ENCODE measurements at places on chromosomes 1 and 21. TPM values are rescaled to one million over a fixed set of nuclear protein-coding genes. Genes with fewer than 3 reads are reported as not detected.

DNA sequence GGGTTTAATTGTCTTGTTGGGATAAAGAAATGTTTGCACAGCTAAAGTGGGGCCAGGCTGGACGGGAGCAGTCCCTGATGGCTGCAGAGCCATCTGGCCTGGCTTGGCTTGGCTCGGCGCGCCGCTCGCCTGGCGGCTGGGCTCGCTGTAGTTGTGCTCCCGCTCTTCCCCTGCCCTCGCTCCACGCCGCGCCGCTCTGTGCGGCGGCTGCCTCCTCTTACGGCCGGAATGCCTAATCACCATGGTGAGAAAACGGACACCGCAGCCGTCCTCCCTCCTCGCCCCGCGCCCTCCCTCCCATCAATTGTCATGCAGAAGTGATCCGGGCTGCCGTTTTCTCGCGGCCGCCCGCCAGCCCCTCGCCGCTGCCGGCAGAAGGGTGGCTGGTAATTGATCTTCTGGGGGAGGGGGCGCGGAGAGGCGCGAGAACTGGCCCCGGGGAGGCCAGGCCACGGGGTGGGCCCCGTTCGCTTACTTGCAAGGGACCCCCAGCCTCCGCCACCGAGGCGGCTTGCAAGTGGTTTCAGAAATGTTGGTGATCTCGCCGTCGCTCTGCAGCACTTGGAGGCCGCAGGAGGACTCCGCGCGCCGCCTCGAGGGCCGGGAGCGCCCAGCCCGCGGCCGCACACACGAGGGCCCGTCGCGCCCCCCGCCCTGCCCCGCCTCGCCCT, 12.4 kb downstream of the RNF220 start:
- DNase-seq, result no peak

The PROK1 gene
- not detected for total RNA-seq

The HSD11B1 gene
- total RNA-seq, result not detected

- DNase-seq, result peak; percentile 52
Measured at GRCh38 chr1:22132517-22133235, 10.2 kb downstream of the WNT4 start.

DNA sequence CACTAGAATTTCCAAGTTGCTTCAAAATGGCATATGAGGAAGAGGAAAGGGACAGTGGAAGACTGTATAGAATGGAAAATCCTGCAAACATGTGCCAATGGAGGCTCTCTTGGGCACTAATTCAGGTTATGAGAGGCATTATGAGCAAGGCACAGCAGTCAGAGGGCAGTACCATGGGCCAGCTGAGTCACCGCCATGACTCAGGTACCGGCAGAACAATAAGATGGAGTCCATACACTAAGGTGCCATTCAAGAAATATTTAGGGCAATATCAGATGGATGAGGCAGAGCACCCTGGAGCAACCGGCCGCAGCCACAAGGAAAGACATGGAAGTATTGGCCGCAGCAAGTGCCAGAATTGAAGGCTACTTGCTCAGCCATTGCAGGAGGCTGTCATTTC, 25.6 kb upstream of the VAV3 start:
- DNase-seq, result no peak

- DNase-seq, result no peak
Measured at GRCh38 chr1:48692235-48692634, 84.5 kb downstream of the BEND5 start.

DNA sequence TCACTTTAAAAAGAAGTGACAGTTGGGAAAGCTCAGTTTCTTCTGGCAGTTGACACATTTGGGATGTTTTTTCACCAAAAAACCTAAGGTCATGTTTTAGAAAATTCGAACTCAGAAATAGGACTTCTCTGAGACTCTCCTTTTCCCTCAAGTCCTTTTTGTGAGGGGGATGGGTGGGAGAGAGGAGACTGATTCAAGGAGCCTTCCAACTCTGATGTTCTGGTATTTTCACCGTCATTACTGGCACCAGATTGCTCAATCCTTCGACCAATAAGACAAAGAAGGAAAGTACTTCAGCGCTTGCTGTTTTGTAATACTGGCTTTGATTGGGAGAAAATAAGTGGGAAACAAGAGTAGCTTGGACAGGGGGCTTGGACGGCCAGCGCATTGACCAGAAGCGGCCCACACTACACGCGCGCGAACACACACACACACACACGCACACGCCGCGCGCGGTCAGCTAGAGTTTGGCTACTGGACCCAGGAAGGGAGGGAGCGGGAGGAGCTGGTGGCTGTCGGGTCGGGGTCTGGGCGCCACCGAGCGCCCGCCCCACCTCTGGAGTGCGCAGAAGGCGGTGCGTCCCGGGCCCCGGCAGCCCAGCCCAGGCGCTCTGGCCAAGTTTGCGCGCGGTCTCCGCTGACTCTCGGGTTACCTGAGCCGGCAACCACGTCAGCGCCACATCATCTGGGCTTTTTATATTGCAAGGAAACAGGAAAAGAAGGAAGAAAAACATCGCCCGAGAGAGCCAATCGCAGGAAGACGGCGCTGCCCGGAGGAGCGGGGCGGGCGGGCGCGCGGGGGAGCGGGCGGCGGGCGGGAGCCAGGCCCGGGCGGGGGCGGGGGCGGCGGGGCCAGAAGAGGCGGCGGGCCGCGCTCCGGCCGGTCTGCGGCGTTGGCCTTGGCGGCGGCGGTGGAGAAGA, at the start of gene KCNK1:
Gene KCNK1 (plus strand): TSS at position 855 of the 921 bp plus-strand sequence. CDS start 66 bp downstream, at position 921.
- DNase-seq, result peak; percentile 94

The GBP5 gene
- 0.79 TPM for total RNA-seq

DNA sequence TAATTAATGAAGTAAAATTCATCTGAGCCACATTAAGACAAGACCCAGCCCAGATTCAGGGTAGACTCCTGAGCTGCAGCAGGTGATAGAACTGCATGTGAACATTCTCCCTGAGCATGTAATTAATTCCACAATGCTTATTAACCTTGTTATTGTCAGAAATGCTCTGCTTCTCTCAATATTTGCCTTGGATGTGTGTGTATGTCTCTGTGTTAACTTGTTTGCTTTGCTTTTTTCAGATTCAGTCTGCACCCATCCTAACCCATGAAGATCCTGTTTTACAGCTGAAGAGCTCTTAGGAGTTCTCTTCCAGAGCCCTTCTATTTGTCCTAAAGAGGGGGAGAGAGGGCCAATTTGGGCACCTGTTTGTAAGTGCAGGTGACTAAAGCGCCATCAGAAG, 143.2 kb upstream of the BMP8A start:
- no peak for DNase-seq

The LDLRAD1 gene
- total RNA-seq, result not detected

The ARHGAP29 gene
- total RNA-seq, result 17.6 TPM

The AGT gene
- total RNA-seq, result 3.0 TPM

DNA sequence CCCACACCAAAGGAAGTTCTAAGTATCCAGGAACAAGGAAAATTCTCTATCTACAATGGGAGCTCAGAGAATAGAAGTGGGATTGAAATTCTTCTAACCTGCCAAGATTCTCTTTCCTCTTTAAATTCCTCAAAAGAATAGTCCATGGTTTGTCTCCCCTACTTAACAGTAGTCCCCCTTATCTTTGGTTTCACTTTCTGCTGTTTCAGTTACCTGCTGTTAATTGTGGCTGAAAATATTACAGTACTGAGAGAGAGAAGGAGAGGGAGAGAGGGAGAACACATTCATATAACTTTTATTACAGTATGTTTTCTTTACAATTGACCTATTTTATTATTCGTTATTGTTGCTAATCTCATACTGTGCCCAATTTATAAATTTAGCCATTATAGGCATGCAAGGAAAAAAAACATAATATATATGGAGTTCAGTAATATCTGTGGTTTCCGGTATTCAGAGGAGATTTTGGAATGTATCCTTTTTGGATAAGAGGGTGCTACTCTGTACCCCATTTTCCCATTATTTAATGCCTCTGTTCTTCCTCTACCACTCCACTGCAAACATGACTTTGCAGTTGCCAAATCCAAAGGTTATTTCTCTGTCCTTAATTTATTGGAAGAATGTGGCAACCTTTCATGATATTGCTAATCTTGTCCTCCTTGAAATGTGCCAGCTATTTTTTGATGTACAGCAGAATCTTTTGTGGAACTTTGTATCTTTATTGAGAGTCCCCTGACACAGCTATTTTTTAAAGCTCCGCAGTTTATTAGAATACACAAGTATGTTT, 68.0 kb downstream of the USP25 start:
- no peak for DNase-seq

DNA sequence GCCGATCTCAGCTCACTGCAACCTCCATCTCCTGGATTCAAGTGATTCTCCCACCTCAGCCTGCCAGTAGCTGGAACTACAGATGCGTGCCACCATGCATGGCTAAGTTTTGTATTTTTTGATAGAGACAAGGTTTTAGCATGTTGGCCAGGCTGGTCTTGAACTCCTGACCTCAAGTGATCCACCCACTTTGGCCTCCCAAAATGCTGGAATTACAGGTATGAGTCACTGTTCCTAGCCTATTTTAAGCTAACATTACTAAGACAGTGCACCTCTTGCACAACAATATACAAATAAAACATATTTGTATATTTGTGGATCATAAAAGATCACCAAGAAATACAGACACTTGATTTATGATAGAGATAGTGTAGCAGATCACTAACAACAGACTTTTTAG, 139.1 kb downstream of the DUSP10 start:
- no peak for DNase-seq

DNA sequence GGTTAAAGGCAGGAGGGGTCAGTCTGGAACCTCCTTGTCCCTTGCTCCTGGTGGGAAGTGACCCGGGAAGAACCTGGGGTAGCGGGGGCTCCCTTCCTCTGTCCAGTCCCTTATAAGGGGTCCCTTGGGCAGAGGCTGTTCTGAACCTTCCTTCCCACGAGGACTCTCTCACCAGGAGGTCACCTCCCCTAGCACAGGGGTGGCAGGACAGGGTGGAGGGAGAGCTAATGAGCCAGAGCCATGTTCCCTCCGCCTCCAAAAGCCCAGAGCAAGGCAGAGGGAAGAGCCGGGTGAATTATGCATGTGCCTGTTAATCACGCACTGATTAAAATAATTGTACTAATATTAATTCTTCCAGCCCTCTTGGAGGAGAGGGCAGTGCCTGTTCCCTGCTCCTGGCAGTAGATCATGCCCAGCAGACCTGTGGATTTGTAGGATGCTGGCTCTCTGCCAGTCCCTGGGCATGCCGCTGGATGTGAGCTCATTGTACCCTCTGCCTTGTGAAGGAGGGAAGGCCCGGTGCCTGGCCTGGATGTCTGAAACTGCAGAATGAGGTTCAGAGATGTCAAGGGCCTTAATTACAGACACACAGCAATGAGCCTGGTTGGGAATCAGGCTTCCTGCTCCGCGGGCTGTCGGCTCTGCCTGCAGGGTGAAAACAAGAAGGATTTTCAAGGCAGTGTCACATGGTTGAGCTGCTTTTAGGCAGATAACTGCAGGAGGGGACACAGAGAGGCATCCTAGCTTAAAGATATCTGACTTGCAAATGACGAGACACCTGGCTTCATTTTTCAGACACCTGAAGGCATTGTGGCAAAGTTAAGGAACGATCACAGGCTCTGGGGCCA, 68.2 kb downstream of the IGSF21 start:
- no peak for DNase-seq

The PLPP3 gene
- total RNA-seq, result 1.2 TPM

The CNR2 gene
- total RNA-seq, result not detected

The RAB25 gene
- 3.1 TPM for total RNA-seq

DNA sequence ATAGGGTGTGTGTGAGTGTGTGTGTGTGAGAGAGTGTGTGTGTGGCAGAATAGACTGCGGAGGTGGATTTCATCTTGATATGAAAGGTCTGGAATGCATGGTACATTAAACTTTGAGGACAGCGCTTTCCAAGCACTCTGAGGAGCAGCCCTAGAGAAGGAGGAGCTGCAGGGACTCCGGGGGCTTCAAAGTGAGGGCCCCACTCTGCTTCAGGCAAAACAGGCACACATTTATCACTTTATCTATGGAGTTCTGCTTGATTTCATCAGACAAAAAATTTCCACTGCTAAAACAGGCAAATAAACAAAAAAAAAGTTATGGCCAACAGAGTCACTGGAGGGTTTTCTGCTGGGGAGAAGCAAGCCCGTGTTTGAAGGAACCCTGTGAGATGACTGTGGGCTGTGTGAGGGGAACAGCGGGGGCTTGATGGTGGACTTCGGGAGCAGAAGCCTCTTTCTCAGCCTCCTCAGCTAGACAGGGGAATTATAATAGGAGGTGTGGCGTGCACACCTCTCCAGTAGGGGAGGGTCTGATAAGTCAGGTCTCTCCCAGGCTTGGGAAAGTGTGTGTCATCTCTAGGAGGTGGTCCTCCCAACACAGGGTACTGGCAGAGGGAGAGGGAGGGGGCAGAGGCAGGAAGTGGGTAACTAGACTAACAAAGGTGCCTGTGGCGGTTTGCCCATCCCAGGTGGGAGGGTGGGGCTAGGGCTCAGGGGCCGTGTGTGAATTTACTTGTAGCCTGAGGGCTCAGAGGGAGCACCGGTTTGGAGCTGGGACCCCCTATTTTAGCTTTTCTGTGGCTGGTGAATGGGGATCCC, 18.3 kb upstream of the HDAC1 start:
- DNase-seq, result no peak

GRCh38 chr1:191912517-191912916, 245.7 kb upstream of the RGS18 start:
- no peak for DNase-seq

- no peak for DNase-seq
Measured at GRCh38 chr1:67789551-67789950, 43.7 kb downstream of the GNG12 start.

DNA sequence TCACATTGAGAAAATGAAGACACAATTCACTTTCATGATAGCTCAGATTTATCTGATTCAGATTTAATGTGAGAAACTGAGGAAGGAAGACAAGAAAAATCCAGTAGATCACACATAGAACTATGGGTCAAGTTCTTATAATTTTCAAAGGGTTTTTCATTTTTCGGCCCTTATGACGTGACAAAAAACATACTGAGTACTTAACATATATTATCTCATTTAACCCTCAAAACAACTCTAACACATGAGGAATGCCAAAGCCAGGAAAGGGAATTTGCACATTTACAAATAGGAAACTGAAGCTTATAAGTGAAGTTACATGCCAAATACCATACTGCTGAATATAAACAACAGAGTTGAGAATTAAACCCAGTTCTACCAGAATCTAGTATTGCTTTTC, 27.6 kb downstream of the SOD1 start:
- DNase-seq, result no peak

DNA sequence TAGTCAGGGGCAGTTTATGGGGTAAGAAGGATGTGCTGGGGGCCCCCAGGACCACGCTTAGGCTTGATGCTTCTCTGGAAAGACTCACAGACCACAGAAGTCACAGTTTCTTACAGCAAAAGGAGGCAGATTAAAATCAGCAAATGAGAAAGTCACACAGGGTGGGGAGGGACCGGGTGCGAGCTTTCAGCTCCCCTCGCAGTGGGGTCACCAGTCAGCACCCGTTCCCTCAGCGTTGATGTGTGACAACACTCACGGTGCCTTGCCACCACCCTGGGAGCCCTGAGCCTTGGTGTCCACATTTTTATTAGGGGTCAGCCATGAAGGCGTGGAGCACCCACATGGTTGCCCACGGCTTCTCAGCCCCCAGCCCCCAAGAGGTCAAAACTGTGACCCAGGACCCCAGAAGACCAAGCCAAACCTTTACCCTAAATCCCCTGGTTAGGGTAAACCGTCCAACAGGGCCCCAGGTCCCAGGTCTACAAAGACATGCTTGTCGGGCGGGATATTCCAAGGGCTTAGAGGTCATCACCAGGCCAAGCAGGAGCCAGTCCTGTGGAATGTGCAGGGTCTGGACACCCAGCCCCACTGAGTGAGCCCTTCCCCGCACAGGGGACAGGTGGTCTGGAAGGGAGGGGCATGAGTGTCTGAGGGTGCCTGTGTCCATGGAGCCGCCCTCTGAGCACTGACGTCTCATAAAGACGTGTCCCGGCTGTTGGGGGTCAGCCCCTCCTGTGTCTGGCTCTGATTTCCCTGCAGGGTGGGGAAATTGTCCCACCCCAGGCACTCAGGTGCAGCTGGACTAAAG, 64.5 kb upstream of the ABCG1 start:
- DNase-seq, result no peak

The TSHB gene
- total RNA-seq, result not detected
